Renal pelvis (tissue), 12 donors: ENCODE measurements at places on chromosomes 3 and 15.

DNA sequence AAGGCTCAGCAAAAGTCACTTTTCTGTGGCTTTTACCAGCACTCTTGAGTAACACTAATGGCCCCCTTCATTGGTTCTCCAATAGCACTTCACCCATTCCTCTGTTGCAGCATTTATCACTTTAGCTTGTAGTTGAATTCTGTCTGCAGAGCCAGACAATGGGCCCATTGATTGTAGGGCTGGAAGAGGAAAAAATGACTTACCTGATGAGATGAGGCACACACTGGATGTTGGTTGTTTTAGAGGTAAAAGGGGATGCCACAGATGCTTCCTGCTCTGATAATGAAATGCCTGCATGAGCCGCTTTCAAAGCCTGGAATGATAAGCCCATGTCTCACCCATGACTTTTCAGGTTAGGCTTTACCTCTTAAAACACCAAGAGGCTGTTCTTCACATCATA, 64.3 kb downstream of the PLAAT1 start:
- no peak for DNase-seq

GRCh38 chr15:25789616-25789999, 73.5 kb downstream of the ATP10A start:
- no peak for DNase-seq

- no peak for DNase-seq
These were observed 4.1 kb upstream of the RTP1 start for GRCh38 chr3:187193181-187193580.

DNA sequence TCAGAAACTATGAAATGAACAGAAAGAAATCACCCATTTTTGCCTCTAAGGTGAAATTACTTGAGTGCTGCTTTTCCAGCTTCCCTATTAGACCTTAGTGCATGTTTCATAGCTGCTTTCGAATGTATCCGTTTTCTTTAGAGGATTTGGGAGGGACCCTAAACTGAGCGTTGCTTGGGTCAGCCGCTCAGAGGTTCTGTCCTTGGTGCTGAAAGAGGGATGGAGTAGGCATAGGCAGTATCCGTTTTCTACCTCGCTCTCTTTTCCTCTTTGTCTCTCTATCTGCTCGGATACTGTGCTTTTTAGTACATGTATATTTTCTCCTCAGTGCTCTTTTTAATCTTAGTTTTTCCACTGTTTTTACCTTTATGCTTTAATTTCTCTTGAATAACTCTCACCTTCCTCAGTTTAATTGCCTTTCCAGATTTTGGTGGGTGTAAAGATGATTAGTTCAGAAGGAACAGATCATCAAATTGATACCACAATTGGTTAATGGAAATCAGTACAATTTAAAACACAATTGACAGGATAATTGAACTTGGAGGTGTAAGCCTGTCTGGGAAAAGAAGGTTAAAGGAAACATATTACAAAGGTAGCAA, at the start of gene DRD3:
DRD3 (minus strand) TSS at position 283 of the 599 bp plus-strand sequence. CDS start 7,060 bp downstream, outside the sequence.
- DNase-seq, result peak; percentile 82

DNA sequence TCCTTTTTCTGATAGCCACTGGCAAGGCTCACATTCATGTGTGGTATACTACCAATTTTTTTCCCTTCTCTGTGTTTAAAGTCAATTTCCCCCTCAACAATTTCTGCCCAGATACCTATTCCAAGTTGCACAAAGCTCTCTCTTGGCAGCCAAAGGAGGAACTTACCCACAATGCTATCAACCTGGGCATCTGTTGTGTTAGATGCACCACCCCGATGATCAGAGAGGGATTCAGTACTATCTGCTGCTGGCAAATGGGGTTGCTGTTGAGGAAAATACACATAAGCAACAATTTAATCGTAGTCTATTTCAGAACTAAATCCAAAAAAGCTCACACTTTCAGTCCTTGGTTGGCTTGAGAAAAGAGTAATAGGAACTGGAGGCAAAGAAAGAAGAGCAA, 46.1 kb downstream of the AAGAB start:
- DNase-seq, result no peak

DNA sequence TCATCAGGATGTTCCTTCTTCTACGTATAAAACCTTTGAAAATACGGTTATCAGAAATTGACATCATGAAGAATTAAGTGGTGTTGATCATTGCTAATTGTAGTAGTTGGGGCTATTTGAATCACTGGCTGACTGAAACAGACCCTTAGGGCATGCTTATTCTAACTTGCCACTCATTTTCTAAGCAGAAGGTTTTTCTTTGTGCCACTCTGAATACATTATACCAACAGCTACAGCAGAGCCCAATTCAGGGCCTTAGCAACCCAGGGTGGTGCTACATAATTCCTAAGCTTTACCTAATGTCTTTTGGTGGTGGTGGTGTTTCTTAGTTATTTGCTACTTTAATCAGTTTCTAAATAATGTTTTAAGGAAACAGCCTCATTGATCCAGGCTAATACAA, 524.2 kb downstream of the NLGN1 start:
- DNase-seq, result no peak

DNA sequence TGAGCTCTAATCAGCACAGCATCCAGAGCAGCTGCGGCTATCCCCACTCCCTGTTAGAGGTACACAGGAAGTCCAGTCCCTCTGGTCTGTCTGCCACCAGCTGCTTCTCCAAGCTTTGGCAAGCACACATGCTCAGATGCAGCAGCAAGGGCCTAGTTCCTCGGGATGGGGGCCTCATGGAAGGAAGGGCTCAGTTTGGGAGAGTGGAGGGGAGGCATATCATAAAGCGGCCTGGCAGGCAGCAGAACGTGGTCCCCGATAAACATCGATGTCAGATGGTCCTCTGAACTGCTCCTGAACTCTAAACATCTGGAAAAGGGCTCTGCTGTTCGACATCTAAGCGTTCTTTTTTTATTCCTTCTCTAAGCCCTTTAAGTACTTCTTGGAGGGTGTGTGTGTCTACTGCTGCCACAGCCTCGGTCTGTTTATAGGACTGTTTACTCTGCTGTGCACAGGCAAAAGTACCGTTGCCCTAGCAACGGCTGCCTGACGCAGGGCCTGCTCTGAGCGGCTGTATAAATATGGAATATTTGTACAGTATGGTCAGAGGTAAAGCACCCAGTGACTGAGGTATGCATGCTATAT, 74.6 kb downstream of the PRICKLE2 start:
- peak; percentile 89 for DNase-seq

GRCh38 chr15:57364282-57365007, 11.9 kb upstream of the CGNL1 start:
- DNase-seq, result no peak

DNA sequence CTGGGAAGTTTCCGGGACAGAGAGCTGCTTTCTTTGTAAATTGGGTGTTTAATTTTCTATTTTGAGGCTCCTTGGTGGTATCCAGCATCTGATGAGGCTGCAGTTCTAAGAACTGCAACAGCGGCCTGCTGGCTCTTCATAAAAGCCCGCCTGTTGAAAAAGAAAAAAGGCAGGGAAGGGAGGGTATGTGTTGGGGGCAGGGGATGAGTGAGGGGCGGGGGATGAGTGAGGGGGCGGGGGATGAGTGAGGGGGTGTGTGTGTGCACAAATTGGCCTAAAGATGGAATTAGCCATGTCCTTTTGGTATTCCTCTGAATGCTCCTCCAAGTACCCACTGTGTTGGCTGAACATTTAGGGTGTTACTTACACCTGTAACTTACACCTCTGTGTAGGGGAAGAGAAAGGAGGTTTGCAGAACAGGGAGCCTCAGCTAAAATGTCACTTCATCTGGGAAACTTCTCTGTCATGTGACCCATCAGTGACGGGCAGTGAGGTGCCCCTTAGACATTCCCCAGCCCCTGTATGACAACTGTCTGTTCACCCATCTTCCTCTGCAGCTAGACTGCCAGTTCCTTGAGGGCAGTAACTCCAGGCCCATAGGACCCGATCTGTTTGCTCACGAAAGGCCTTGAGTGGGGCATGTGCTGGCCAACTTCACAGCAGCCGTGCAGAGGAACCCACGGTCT, 57.6 kb downstream of the LRIG1 start:
- no peak for DNase-seq

DNA sequence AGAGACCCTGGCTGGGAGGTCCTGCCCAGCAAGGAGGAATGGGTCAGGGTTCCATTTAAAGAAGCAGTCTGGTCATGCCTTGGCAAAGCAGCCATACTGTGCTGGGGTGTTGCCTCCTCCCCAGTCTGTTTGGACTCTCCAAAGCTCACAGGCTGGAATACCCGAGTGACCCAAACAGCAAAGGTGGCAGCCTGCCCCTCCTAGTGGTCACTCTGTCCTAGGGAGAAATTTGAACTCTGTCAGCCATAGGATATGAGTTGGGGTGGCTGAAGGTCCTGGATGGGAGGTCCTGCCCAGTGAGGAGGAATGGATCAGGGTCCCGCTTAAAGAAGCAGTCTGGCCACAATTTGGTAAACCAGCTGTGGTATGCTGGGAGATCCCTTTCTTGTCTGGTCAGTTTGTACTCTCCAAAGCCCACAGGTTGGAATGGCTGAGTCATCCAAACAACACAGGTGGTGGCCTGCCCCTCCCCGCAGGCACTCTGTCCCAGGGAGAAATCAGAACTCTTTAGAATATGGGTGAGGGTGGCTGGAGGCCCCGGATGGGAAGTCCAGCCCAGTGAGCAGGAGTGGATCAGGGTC, 45.0 kb downstream of the CCR1 start:
- DNase-seq, result no peak

GRCh38 chr3:39191111-39191510, 1.3 kb downstream of the XIRP1 start:
- no peak for DNase-seq

GRCh38 chr3:169289273-169289672, 374.2 kb downstream of the MECOM start:
- no peak for DNase-seq

GRCh38 chr3:176964661-176965060, 232.6 kb downstream of the TBL1XR1 start:
- no peak for DNase-seq

DNA sequence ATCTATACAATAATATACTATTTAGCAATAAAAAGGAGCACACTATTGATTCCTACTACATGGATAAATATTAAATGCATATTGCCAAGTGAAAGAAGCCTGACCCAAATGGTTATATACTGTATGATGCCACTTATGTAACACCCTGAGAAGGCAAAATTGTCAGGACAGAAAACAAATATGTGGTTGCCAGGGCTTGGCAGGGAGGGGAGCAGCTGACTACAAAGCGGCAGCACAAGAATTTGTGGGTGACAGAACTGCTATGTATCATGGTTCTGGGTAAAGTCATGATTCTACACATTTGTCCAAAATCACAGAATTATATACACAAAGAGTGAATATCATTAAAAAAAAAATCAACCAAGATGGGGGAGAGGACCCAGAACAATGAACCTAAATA, 22.5 kb downstream of the TBC1D2B start:
- DNase-seq, result no peak

DNA sequence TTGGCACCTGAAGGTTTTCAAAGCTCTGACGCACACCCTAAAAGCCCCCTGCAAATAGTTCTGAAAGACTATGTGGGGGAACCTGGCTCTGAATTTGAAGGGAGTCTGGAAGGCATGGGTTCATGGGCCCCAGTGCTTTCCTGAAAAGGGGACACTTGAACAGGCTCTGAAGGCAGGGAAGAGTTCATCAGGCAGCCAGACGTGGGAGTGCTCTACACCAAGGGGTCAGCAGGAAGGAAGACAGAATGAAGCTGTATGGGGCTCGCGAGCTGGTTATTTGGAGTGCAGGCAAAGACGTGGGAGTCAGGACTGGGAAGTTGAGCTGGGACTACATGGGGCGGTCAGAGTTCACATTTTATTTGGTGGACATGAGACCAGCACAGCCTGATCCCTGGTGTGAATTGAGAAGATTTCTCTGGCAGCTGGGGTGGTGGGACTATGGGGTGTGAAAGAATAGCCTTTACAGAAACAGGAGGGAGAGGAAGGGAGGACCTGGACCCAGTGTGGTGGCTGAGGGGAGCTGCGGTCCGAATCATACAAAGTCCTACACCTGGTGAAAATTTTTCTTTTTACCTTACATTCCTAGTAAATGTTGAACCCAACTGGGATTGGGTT, 12.6 kb downstream of the ABHD6 start:
- DNase-seq, result peak; percentile 67

DNA sequence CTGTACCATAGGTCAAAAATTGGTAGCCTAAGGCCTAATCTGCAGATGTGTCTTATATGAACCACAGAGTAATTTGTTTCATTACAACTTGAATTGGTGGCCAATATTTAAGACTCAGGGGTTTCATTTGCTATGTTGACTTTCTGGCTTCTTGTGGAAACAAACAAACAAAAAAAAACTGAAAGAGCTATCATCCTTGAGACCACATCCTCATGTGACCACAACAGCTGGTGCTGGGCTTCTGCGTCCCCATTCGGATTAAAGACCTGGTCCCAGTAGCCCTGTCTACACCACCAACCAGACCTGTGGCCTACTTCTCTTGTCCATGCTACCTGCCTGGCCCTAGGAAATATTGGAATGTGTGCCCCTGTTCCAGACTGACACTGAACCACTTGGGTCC, 61.7 kb downstream of the STRIT1 start:
- DNase-seq, result no peak

- no peak for DNase-seq
These were observed 82.1 kb downstream of the FILIP1L start for GRCh38 chr3:100032243-100032642.

- DNase-seq, result no peak
These were observed 241.0 kb upstream of the ZNF717 start for GRCh38 chr3:76026379-76026778.
